CD4-positive, alpha-beta T cell treated with Interleukin-10 for 1 hour (primary cell): ENCODE measurements at places on chromosomes 1 and 21.

- peak; percentile 8 for DNase-seq
These were observed 122.6 kb upstream of the PPP2R5A start for GRCh38 chr1:212162635-212163034.

DNA sequence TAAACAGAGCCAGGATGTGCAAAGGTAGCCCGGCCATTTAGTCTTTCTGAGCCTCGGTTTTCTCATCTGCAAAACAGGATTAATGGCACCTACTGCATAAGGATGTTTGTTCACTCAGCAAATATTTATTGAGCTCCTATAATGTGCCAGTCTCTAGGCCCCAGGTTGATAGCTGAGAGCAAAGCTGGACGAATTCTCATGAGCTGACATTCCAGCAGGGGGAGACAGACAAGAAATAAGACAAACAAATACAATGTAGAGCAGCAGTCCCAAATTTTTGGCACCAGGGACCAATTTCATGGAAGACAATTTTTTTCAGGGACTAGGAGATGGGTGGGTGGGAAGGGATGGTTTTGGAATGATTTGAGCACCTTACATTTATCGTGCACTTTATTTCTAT lies 74.3 kb upstream of the PAX7 start:
- DNase-seq = no peak

DNA sequence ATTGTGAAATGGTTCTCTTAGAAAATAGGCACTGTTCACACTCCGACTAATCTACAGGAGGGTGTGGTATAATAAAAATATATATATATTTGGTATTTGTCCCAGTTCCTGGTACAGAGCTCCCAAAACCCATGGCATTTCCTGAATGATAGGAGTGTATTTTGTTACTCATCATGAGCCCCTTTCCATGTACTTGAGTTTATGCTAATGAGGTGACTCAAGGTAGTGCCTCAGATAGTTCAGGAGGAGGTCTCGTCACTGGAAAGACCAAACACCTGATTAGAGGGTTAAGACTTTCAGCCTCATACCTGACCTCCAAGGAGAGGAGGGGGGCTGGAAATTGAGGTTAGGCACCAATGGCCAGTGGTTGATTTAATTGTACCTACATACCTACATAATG lies 57.9 kb downstream of the TTC3 start:
- DNase-seq = no peak

- no peak for DNase-seq
These were observed 126.4 kb upstream of the GADD45A start for GRCh38 chr1:67558449-67559193.

DNA sequence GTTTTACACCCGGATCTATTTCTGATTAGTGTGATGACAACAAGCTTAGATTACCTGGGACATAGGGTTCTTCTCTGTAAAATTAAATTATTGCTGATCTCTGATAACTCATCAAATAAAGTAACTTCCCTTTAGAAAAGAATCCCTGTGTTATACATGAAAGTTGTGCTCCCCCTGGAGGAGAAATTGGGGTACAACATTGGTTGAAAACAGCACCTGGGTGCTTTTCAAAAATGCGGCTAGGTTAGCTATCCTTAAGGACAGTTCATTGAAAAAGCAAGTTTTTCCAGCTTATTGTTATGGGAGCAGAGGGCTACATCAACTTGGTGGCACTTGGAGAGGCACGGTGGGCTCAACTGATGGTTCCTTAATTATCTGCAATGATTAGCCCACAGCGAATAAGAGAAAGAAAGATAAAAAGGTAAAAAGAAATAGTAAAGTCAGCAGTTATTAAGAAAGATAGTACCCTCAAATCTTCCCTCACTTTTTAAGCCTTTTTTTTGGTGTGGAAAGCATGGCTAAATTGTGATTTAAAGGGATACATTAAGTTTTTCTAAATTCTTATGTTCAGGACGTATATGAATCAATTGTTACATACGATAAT lies 97.8 kb downstream of the FMN2 start:
- DNase-seq = peak; percentile 26

- no peak for DNase-seq
These were observed 27.4 kb downstream of the LDLRAD2 start for GRCh38 chr1:21839337-21840037.

DNA sequence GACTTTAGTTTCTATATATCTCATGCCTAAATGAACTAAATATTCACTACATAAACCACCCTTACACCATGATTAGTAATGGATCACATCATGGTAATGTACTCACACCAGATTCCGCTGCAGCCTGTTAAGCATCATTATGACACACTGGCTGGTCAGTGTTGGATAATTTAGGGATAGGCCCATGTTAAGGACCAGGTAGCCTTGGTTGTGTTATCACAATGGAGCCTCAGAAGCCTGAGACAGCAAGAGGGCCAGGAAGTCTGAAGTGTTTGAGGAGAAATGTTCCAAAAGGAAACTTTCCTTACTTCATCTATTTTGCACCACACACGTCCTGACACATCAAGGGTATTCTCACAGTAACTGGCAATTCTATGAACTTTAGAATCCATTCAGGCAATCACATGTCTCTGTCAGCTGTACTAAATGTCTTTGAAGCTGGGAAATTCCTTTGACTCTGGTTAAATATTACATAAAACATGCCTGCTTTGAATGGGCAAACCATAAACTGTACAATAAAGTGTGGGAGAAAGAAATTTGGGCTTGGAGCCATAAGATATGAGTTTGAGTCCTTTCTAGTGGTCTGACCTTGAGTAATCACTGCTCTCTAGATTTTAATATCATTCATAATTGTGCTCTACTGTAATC lies 105.3 kb upstream of the DPT start:
- no peak for DNase-seq

GRCh38 chr1:45254490-45254889 lies 48.1 kb upstream of the ZSWIM5 start:
- DNase-seq = no peak

DNA sequence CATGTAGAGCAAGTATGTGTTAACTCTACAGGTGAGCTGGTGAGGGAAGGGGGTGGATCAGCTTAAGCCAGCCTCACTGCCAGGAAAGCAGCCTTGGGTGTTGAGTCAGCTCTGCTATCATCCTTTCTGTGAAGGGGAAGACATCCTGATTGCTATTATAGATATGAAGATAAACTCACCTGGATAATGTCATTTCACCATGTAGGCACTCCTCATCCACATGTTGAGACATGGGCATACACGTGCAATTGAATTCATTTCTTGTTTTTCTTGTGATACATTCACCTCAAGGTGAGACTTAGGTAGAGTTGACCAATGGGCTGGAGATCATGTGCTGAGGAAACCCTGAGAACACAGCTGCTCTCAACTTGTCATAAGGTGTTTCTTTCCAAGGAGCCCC lies 136.9 kb downstream of the CACNA1E start:
- DNase-seq = no peak

- DNase-seq = no peak
These were observed 2.7 kb upstream of the SDHB start for GRCh38 chr1:17056551-17056950.

DNA sequence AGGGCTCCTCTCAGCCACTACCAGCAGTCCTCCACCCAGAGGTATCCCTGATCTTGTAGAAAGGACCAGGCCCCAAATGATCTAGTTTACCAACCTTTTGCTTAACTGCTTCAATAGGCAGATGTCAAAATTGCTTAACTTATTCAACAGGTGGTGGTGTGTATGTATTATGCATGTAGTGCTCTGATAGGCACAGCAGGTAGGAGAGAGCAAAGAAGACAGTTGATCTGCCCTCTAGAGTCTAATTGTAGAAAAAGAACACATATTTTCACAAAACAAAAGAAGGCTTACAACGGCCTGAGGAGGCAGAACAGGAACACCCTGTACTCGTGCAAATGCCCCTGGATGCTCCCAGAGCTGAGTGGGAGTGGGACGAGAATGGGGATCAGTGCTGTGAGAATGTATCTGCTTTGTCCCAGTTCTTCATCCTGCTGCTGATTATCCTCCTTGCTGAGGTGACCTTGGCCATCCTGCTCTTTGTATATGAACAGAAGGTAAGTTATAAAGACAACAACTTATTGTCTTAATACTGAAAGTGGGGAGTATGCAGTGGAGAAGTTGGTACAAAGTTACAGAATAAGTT lies 21.1 kb downstream of the CD53 start:
- no peak for DNase-seq

DNA sequence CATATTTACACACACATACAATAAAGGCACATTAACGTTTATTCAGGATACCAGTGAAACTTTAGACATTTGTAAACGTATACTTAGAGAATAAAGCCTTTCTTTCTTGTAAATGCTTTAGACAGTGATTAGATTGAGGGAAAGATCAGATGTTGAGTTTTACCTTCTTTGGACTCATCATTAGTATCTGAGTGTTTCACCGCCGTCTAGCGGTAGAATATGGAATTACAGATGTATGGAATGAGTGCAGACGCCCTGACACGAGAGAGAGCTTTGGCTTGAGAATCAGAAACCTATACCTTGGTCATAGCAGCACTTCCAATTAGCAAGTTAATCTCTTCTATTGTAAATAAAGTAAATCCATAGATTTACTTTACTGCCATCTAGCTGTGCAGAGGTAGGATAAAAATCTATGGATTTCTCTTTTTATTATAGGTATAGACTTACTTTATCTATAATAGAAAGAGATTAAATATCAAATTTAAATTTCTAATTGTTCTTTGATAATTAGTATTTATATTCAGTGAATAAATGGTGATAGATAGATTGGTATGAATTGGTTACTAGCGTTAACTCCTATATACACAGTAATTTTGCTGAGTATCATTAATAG lies 12.6 kb downstream of the FLG2 start:
- peak; percentile 72 for DNase-seq

GRCh38 chr1:195185736-195186135 lies 1422.5 kb downstream of the KCNT2 start:
- DNase-seq = no peak

- no peak for DNase-seq
These were observed 42.5 kb upstream of the SLC19A1 start for GRCh38 chr21:45584786-45585185.

GRCh38 chr1:214086945-214087344 lies 99.2 kb downstream of the PROX1 start:
- no peak for DNase-seq

DNA sequence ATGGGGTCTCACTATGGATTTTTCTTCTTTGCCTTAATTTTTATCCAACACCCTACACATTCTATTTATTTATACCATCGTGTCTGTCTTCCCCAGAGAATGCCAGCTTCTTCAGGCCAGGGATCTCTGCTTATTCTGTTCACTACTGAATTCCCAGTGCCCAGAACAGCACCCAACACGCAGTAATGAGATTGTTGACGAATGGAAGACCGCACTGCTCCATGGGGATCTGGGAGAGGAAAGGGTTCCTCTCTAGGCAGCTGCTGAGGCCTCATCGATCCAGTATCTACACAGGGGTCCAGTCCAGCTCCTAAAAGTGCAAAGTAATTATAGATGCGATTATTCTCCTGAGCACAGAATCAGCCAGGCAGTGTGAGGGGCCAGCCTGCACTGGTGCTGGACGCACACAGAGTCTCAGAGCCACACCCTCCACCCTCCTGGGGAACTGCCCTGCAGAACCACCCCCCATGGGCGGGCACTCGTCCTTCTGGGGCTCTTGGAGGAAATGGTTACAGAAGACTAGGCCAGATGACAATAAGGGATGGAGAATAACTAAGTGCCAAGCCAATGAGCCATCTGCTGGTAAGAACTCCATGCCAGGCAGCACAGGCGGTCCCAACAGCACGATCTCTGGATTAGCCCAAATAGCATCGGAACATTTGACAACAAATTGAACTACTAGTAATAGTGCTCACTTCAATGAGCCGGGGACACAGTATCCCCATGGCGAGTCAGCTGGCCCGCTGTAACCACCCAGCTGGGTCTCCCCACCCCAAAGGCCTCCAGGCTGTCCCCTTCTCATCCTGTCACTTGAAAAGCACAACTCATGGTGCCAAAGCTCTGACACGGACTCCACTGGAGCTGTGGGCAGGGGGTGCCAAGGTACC lies 1.7 kb upstream of the PDE9A start:
- no peak for DNase-seq

GRCh38 chr1:205335692-205336091 lies 14.1 kb upstream of the NUAK2 start:
- DNase-seq = peak; percentile 79

GRCh38 chr1:109891930-109892329 lies 18.7 kb upstream of the CSF1 start:
- no peak for DNase-seq

GRCh38 chr1:226063977-226064815 lies 1.7 kb downstream of the H3-3A start:
- peak; percentile 55 for DNase-seq

- DNase-seq = no peak
These were observed 55.6 kb downstream of the ZNF281 start for GRCh38 chr1:200354243-200354642.

DNA sequence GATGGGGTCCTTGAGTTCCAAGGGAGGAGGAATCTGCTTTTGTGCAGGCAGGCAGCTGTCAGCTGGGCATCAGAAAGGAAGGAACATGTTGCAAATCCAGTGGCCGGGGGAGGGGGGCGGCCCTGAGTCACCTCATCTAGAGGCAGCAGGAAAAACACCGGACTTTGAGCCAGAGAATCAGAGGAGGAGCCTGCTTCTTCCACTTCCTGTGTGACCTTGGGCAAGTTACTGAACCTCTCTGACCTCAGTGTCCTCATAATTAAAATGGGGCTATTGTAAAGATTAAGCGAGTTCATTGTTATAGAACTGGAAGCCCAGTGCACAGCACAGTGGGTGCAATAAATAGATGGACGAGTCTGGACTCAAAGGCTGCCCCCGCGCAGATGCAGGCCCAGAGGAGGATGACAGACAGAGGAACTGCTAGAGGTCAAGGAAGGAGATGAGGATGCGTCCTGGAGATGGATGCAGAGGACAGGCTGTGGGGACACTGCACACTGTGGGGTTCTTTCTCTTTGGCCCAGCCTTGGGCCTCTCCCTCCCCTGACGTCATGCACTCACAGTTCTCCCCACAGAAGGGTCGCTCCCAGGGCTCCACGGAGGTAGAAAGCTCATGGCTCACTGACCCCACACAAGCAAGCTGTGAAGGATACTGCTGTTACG lies 714.3 kb downstream of the MATN1 start:
- DNase-seq = no peak

DNA sequence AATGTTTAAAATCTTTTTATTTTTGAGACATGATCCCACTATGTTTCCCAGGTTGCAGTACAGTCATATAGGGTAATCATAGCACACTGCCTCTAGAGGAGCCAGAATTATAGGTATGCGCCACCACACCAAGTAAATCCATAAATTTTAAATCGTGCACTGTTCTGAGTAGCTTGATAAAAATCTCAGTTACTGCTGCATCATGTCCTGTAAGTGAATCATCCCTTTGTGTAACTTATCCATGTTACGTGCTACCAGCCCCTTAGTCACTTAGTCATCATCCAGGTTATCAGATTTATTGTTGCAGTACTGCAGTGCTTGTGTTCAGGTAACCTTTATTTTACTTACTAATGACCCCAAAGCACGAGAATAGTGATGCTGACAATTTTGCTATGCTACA lies 1770.9 kb downstream of the BRINP3 start:
- no peak for DNase-seq
